ENCODE measurements at places on chromosomes 16 and 17. TPM values are rescaled to one million over a fixed set of nuclear protein-coding genes. Genes with fewer than 3 reads are reported as not detected.

Gene PLK1
- total RNA-seq, result 12.8 TPM

Gene MC1R
- total RNA-seq, result 8.2 TPM

Gene CDH1
- not detected for total RNA-seq

Gene CEP112
- 15.1 TPM for total RNA-seq

Gene TNFAIP1
- total RNA-seq, result 31.2 TPM

Gene SLC6A2
- not detected for total RNA-seq

Gene CLEC18A
- total RNA-seq, result 0.86 TPM

Gene TVP23A
- total RNA-seq, result under 0.01 TPM

Gene GSG1L
- total RNA-seq, result not detected

Gene CCL11
- not detected for total RNA-seq
